Smooth muscle cell of the brain vasculature (primary cell): ENCODE measurements at places on chromosomes 4 and X.

DNA sequence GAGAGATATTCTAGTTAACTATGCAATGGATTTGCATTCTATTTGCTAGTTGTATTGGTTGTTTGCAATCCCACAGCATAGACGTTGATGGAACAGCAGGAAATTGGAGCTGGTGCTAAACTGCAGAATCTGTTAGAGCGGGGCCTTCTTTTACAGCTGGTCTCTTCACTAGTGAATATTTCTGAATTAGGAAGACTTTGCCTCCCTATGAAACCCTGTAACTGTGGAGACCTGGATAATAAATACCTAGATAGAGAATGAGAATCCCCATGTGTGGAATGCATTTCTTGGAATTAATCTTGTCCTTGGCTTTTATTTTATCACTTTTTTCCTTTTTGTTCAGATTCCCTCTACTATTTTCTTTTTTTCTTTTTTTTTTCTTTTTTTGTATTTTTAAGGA, 109.7 kb downstream of the SHROOM3 start:
- no peak for DNase-seq

DNA sequence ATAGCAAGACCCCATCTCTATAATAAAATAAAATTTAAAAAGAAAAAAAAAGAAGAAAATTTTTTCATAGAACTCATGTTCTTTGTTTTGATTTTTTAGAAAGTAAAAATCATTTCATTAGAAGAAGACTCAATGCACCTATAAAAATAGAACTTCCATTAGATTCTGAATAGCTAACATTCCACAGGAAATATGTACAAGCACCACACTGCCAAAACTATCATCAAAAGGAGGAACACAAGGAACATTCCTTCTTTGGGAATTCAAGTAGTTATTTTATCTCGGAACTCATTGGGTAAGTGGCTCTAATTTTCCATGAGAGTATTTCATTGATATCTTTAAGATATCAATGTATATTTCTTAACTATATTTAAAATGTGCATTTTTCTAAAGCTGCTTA, 157.6 kb downstream of the CAMK2D start:
- DNase-seq, result no peak

GRCh38 chr4:39331191-39331590, 35.0 kb downstream of the RFC1 start:
- no peak for DNase-seq

DNA sequence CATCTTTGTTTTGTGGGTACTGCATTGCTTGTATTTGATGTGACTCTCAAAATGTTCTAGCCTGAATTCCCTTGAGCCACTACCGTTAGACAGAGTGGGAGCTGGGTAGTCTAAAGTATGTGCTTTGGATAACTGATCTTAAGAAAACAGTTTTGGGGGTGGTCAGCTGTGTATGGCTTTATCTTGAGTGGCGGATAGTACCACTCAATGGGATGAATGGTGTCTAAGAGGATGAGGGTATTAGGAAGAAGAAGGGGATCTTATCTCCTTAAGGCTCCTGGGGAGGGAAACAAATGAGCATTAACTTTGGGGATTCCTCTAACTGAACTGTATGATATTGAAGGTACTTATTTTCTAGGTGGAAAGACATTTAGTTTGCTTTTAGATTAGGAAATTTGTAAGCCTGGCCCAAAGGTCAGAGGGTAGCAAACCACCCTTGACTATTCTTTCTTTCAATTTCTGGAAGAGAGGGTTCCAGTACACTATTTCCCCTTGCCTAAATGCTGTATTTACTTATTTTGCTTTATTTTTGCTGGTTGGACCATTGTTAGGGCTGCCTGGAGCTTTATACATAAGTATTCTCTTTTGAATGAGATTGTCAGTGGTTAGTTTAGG, 11.3 kb downstream of the BMP2K start:
- DNase-seq, result no peak

- no peak for DNase-seq
Measured at GRCh38 chr4:3112609-3113469, 38.4 kb downstream of the HTT start.

DNA sequence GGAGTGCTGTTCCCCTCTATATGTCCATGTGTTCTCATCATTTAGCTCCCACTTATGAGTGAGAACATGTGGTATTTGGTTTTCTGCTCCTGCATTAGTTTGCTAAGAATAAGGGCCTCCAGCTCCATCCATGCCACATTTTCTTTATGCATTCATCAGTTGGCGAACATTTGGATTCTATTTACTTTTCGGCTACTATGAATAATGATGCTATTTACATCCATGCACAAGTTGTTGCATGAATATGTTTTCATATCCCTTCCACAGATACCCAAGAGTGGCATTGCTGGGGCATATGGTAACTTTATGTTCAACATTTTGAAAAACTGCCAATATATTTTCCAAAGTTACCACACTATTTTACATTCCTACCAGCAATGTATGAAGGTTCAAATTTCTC, 13.8 kb upstream of the DDX53 start:
- no peak for DNase-seq

GRCh38 chr4:182923796-182924340, 6.7 kb upstream of the DCTD start:
- DNase-seq, result no peak

DNA sequence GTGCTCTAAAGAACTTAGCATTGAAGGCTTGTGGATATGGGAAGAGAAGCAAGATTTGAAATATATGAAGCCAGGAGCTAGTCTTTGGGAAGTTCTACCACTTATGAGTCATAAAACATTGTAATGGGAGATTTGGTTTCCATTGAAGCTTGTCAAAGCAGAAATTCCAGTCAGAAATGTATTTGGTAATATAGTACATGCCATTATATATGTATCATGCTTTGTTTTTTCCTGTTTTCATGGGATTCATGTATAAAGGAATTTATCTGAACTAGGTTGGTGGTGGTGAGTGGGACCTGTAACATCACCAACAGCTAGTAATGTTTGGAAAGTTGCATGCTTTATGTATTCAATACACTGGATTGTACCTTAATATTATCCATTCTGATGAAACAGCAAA, 14.6 kb upstream of the DCAF8L2 start:
- DNase-seq, result no peak

GRCh38 chrX:56564921-56565840, 1.8 kb downstream of the UBQLN2 start:
- DNase-seq, result no peak

- DNase-seq, result no peak
Measured at GRCh38 chr4:27011401-27011800, 150.8 kb downstream of the STIM2 start.

- no peak for DNase-seq
Measured at GRCh38 chr4:69848028-69848427, 11.9 kb downstream of the SULT1E1 start.

DNA sequence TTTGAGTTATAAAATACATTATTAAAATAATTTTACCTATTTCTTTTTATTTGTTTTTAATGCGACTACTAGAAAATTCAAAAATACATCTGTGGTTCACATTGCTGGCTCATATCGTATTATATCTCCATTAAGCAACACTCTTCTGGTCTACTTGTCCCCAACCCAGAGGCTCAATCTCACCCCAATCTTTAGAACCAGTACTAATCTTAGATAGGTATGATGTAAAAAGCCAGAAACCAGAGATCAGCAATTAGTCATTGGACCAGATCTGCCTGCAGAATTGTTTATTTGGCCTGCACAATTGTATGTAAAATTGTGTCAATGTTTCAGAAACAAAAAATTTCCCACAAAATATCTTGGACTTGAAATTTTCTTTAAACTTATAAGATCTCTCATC, 155.5 kb upstream of the BMP3 start:
- no peak for DNase-seq

DNA sequence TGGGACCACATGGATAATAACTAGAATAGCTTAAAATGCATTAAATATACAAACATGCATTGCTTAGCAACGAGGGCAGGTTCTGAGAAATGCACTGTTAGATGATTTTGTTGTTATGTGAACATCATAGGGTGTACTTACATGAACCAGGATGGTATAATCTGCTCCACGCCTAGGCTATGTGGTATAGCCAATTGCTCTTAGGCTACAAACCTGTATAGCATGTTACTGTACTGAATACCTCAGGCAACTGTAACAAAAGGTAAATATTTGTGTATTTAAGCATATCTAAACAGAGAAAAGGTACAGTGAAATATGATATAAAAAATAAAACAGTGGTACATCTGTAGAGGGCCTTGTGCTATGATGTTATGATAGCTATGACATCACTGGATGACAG, 169.2 kb upstream of the IL15 start:
- DNase-seq, result no peak

GRCh38 chr4:1137063-1137776, 23.9 kb upstream of the RNF212 start:
- DNase-seq, result no peak

GRCh38 chr4:157459785-157460184, 239.3 kb downstream of the GRIA2 start:
- DNase-seq, result no peak

DNA sequence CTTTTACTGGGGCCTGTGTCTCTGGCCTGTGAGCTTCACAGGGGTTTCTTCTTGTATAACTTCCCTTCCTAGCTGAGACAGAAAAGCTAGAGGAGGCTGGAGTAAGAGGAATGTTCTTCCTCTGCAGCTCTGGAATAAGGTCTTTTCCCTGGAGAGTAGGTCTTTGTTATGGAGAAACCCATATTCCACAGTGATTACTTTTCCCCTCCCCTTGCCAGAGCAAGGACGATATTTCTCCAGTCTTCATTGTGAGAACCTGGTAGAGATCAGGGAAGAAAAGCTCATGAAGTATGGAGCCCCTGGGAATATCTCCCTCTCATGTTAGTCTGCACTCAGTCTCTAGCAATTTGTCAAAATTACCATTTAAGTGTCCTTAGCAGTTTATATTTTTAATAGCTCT, 18.7 kb upstream of the GLRB start:
- DNase-seq, result no peak

- no peak for DNase-seq
Measured at GRCh38 chr4:40812856-40813255, 63.1 kb downstream of the NSUN7 start.

DNA sequence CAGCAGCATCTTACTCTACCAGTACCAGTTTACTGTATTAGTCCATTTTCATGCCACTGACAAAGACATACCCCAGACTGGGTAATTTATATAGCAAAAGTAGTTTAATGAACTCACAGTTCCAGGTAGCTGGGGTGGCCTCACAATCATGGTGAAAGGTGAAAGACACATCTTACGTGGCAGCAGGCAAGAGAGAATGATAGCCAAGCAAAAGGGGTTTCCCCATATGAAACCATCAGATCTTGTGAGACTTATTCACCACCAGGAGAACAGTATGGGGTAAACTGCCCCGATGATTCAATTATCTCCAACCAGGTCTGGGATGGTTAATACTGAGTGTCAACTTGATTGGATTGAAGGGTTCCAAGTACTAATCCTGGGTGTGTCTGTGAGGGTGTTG, 69.3 kb downstream of the YIPF6 start:
- no peak for DNase-seq

- no peak for DNase-seq
Measured at GRCh38 chrX:139842326-139843185, 90.3 kb downstream of the ATP11C start.

DNA sequence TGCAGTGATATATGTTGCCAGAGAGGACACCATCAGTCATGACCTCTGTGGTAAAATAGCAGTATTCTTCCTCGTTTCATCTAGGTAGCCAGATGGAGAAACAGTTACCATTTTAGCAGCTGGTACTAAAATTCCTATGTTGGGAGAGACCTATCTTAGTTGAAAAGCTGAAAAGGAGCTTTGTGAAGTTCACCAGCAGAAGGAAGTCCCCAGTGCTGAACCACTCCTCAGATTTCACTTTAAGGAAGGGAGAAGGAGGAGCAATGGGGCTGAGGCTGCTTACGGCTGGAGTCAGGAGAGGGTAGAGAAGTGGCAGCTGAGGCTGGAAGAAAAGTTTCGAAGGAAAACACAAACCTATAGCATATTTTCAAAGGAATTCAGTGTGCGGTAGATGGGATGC, 103.7 kb downstream of the ATXN3L start:
- DNase-seq, result no peak

GRCh38 chr4:107210450-107211239, 174.5 kb upstream of the DKK2 start:
- no peak for DNase-seq

DNA sequence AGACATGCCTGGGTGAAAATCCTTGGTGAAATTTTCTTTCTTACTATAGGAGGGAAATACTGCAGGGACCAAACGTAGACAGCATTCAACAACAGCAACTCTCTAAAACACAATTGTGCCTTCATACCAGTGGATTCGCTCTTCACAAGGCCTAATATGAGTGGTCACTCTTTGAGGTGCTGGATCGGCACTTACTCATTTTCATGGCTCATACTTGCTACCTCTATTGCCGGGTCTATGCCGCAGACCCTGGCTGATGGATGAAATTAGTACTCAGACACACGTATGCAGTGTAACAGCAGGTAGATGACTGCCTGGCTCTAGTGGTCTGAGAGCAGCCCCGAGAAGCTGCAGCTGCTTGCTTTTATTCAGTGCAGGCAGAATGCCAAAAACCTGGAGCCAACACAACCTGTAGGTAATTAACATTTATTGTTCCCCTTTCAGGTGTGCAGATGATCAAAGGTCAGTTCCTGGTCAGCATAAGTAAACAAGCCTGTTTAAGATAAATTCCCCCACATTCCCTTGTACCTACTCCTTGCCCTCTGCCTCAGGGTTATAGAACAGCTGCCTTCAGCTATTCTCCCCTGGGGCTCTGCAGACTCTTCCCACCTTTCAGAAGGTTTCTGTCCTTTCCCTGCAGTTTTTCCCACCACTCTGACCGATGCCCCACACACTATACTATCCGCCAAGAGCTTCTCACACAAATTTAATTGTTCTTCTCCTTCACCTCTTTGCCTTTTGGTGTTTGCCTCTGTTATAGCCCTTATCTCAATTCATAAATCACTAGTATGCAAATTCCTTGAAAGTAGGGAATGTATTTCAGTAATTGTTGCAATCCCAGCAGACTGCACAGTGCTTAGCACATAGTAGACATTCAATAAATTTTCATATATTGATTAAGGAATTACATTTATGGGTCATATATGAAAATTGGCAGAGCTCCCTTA, 210.0 kb downstream of the SPANXN3 start:
- DNase-seq, result no peak

GRCh38 chrX:85903692-85904471, 143.5 kb downstream of the CHM start:
- no peak for DNase-seq

GRCh38 chrX:118503260-118504041, 7.8 kb downstream of the DOCK11 start:
- DNase-seq, result no peak

DNA sequence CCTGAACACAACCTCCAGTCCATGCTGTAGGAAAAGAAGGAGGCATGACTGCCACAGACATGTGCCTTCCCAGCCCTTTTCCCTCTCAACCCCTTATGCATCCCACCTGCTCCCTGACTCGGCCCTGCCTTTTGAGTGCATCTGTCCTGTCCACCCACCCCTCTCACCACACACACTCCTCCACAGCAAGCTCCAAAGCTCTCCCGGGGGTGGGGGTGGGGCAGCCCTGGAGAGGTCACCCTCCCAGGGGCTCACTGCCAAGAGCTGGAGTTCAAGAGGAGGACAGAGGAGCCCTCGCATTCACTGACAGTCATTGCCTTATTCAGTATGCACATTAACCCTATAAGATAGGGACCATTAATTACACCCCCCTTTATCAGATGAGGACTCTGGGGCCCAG, 46.6 kb upstream of the MAMLD1 start:
- DNase-seq, result no peak
